Left kidney (tissue), 8 donors: ENCODE measurements at places on chromosomes 13 and 19.

DNA sequence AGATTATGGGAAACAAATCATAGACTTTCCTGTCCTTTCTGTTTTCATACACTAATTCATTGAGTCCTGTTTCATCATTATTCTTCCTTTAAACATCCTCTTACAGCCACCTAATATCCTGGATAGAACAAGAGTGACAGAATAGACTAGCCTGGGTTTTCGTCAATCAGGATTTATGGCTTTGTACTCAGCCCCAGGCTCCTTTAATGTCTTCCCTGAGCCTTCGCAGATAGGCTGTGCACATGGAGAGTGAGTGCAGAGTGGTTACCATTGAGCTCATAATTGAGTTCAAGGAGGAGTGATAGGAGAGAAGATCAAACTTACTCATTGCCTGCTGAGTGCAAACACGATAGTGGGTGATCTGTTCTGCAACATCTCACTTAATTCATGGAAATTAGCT lies 304.9 kb downstream of the TDRD3 start:
- DNase-seq, result no peak

- no peak for DNase-seq
These were observed 279.0 kb downstream of the NHLRC3 start for GRCh38 chr13:39317291-39317690.

GRCh38 chr13:84609716-84610115 lies 727.4 kb upstream of the SLITRK1 start:
- DNase-seq, result no peak

- DNase-seq, result no peak
These were observed 59.0 kb upstream of the FARP1 start for GRCh38 chr13:98083936-98084335.

DNA sequence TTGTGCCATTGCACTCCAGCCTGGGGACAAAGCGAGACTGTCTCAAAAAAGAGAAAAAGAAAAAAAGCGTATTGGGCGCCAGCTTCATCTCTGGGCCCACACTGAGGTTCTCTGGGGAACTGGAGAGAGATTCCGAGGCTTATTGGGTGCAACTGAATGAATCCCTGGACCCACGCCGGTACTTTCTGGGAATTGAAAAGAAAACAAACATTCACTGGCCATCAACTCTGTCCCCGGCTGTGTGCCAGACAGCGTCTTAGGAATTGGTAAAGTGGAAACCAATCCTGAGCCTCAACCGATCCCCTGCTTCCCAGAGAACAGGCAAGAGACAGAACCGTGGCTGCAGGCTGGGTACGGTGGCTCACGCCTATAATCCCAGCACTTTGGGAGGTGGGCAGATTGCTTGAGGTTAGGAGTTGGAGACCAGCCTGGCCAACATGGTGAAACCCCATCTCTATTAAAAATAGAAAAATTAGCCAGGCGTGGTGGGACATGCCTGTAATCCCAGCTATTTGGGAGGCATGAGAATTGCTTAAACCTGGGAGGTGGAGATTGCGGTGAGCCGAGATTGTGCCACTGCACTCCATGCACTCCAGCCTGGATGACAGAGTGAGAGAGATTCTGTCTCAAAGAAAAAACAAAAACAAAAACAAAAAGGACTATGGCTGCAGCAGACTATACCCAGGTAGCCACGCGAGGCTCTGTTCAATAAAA lies 8.6 kb downstream of the ANO8 start:
- DNase-seq, result no peak

DNA sequence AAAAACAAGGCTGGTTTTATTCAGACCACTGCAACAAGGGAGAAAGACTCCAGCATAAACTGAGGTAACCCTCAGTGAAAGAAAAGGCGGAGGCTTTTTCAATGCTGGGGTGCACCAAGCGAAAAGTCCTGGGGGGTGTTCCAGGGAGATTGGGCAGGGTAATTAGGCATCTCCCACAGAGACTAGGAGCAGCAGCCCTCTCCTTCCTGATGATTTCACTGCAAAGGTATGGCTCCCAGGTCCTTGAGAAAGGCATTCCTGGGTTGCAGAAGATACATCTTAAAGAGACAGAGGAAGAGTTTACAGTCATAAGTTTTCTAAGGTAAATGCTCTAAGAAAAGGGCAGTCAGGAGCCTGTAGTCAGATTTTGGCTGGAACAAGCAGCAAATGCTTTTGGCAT lies 412.0 kb downstream of the FOXO1 start:
- no peak for DNase-seq

DNA sequence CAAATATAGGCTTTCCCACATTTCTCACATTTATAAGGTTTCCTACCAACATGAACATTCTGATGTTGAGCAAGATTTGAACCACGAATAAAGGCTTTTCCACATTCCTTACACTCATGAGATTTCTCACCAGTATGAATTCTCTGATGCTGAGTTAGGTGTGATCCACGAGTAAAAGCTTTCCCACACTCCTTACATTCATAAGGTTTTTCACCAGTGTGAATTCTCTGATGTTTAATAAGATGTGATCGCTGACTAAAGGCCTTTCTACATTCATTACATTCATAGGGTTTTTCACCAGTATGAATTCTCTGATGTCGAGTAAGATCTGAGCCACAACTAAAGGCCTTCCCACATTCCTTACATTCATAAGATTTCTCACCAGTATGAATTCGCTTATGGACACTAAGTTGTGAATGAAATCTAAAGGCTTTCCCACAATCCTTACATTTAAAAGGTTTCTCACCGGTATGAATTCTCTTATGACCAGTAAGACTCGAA lies 19.0 kb downstream of the ZNF790 start:
- no peak for DNase-seq

DNA sequence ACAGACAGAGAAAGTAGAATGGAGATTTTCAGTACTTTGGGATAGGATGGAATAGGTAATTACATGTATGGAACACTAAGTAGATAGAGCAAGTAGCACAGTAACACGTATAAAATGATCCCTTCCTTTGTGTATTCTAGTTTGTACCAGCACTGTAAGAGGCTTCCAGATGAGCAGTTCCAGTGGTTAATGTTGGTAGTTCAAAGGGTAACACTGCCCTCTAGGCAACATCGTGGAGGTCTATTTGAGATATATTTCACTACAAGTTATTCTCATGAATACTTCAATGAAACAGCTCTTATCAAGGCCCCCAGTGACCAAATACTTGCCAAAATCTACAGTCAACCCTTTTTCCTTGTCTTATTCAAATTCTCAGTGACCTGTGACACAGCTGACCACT lies 13.5 kb upstream of the ZNF563 start:
- no peak for DNase-seq
